ENCODE measurements at places on chromosomes 13 and 19. TPM values are rescaled to one million over a fixed set of nuclear protein-coding genes. Genes with fewer than 3 reads are reported as not detected.

GRCh38 chr13:109963960-109964563, 177.7 kb upstream of the IRS2 start:
- DNase-seq: no peak

GRCh38 chr13:98103942-98104880, 38.7 kb upstream of the FARP1 start:
- no peak for DNase-seq

MBD3L3 gene
- total RNA-seq: not detected

CPT1C gene
- total RNA-seq: 3.4 TPM

GRCh38 chr13:60356970-60357369, 40.0 kb upstream of the TDRD3 start:
- no peak for DNase-seq

LILRB1 gene
- not detected for total RNA-seq

HIPK4 gene
- not detected for total RNA-seq

DNA sequence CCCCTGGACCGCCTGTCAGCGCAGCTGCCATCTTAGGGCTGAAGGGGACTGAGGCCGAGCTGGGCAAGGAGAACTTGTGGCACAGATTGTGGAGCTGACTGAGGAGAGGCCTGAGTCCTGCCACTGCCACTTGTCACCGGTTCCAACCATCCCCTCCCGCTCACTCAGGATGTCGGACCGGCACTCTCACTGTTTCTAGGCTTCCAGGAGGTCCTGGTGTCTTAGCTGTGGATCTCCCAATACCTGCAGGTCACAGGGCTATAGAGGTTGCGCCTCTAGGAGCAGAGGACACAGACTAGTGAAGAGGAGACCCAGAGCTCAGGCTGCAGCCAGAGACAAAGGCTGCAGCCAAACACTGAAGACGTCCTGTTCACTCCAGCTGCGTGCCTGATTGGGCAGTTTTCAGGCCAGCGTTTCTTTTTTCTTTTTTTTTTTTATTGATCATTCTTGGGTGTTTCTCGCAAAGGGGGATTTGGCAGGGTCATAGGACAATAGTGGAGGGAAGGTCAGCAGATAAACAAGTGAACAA, 15.3 kb upstream of the ZNF486 start:
- no peak for DNase-seq

DNA sequence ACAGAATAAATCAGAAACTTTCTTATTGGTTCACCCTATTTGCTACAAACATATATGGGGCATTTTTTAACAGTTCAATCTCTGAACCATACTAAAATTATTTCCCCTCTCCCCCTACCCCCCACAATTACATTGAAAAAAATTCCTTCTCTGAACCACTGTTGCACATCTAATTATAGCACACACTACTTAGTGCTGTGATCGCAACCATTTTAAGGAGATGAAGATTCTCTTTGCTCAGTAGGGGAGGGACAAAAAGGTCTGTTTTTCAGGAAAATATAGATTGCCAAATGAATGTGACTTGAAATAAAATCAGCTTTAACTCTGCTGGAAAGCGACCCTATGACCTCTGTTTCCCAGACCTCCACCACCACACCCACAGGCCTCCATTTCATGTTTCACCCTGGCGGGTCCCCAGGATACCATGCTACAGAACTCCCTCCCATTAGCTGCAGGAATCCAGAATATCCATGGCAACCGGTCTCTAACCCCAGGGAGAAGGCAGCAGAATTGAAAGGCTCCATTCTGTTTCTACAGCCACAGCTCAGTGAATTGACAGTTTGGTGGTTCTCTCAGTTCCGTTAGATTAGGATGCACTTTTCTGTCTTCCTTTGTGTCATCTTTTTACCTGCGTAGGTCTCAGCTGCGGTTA, 286.3 kb downstream of the TBC1D4 start:
- DNase-seq: no peak

IGFL4 gene
- total RNA-seq: not detected

GRCh38 chr13:102694937-102695336, at the start of gene METTL21C:
TSS of gene METTL21C (minus strand) at chr13:102695044. CDS start at chr13:102694498, 546 bp downstream.
- no peak for DNase-seq

GRCh38 chr19:48218997-48219396, 36.7 kb downstream of the CARD8 start:
- DNase-seq: no peak

CGB7 gene
- total RNA-seq: 5.5 TPM

HIF3A gene
- 0.42 TPM for total RNA-seq

- DNase-seq: peak; percentile 7
These were observed 1.9 kb downstream of the MRPS12 start for GRCh38 chr19:38932425-38933179.

CAMSAP3 gene
- 12.6 TPM for total RNA-seq

PCP2 gene
- 0.75 TPM for total RNA-seq

Data from kidney epithelial cell (primary cell).